Upper lobe of right lung (tissue), 1 donor: ENCODE measurements at places on chromosomes 3 and 15. TPM values are rescaled to one million over a fixed set of nuclear protein-coding genes. Genes with fewer than 3 reads are reported as not detected.

Gene CDHR4
- total RNA-seq = not detected

Gene CADPS
- total RNA-seq = 1.1 TPM

Gene LRRC15
- 1.1 TPM for total RNA-seq

Gene BLM
- total RNA-seq = 1.5 TPM

Gene PARP3
- 20.9 TPM for total RNA-seq

Gene GJD2
- not detected for total RNA-seq

Gene CCDC9B
- 72.5 TPM for total RNA-seq

Gene SLC9C1
- not detected for total RNA-seq

Gene LMAN1L
- total RNA-seq = not detected

Gene KCNAB1
- 3.2 TPM for total RNA-seq

Gene XIRP1
- total RNA-seq = not detected

Gene GPR149
- total RNA-seq = not detected

Gene ATP10A
- 31.1 TPM for total RNA-seq

Gene NXPE3
- 15.9 TPM for total RNA-seq

Gene THRB
- total RNA-seq = 19.7 TPM

Gene SERPINI2
- not detected for total RNA-seq

Gene WDR48
- 36.7 TPM for total RNA-seq

Gene C2CD4A
- total RNA-seq = 0.14 TPM

Gene FAM107A
- total RNA-seq = 91.5 TPM

Gene SH3GL3
- 3.4 TPM for total RNA-seq

Gene AP3B2
- total RNA-seq = 3.8 TPM

Gene IL20RB
- 3.7 TPM for total RNA-seq

Gene ISL2
- not detected for total RNA-seq

Gene CPNE9
- total RNA-seq = 0.90 TPM

Gene DAG1
- 88.2 TPM for total RNA-seq

Gene GRAMD2A
- 27.4 TPM for total RNA-seq

Gene BNIP2
- total RNA-seq = 105 TPM

Gene HESX1
- 1.2 TPM for total RNA-seq

Gene PLSCR4
- total RNA-seq = 84.1 TPM

Gene EFHB
- 0.90 TPM for total RNA-seq

Gene NCEH1
- total RNA-seq = 62.1 TPM

Gene KY
- total RNA-seq = 0.29 TPM

Gene ITIH1
- not detected for total RNA-seq

Gene SUCNR1
- 2.7 TPM for total RNA-seq

Gene CCDC51
- 11.4 TPM for total RNA-seq

Gene OR5H6
- total RNA-seq = not detected

Gene DPPA2
- total RNA-seq = not detected

Gene ECE2
- total RNA-seq = not detected

Gene UACA
- 39.9 TPM for total RNA-seq
